ENCODE measurements at places on chromosomes 16 and 17. TPM values are rescaled to one million over a fixed set of nuclear protein-coding genes. Genes with fewer than 3 reads are reported as not detected.

DNA sequence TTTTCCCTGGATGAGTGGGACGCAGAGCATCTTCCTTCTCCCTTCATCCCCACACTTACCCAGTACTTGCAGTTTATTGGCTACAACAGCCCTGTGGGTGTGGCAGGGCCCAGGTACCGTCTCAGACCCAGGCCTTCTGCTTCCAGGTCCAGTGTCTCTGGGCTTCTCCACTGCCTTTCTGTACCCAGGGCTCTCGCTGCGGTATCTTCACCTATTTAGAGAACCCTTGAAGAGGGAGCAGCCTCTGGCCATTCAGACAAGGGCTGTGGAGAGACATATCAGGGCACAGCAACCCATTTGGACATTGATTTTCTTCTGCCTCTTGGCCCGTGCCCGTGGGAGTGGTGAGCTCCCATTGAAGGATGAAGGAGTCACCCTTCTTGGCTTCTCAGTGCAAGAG is 17.3 kb downstream of the TBX4 start:
- DNase-seq = no peak

PITPNM3 gene
- 0.65 TPM for total RNA-seq

DNA sequence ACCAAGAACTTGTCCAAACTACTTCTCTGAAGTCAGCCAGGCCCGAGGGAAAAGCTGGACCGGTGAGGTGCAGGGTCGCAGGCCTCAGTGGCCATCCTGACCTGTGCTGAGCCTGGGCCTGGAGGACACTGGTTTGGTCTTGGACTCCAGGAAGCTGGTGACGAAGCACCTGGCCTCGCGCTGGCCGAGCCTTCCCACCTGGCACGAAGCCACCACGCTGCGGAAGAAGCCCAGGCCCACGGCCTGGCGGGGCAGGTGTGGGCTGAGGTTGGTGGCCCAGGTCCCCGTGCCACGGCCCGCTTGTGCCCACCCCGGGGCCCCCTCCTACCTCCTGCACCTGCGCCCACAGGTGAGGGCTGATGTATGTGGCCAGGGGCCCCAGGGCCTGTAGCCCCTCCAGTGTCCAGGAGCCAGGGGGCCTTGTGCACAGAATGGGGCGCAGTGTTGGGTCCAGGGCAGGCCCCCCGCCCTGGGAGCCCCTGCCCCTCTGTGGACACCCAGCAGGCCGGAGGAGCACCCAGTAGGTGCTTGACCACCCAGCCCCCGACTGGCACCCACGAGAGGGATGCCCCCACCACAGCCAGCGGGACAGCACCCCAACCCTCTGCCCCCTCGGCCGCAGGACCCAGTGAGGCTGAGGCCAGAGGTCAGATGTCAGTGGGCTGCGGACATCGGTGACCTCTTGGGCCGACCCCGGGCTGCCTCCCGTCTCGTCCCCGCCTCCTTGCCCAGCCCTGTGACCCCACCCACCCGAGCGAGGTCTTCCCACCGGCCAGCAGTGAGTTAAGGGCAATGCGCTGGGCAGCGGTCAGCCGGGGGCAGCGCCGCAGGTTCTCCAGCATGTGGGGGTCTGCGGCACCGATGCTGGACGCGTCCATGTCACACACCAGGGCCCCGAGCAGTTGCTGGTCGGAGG is 13.8 kb downstream of the MSLN start:
- DNase-seq = no peak

MYH2 gene
- 4,227 TPM for total RNA-seq

GRCh38 chr16:4313563-4314531 is 2.0 kb upstream of the GLIS2 start:
- peak; percentile 74 for DNase-seq
